ENCODE measurements at places on chromosomes 5 and 9. TPM values are rescaled to one million over a fixed set of nuclear protein-coding genes. Genes with fewer than 3 reads are reported as not detected.

- DNase-seq, result no peak
Observed at GRCh38 chr5:122121479-122122465, 7.6 kb upstream of the ZNF474 start.

- DNase-seq, result peak; percentile 25
Observed at GRCh38 chr5:171782332-171782966, 3.2 kb upstream of the SMIM23 start.

DNA sequence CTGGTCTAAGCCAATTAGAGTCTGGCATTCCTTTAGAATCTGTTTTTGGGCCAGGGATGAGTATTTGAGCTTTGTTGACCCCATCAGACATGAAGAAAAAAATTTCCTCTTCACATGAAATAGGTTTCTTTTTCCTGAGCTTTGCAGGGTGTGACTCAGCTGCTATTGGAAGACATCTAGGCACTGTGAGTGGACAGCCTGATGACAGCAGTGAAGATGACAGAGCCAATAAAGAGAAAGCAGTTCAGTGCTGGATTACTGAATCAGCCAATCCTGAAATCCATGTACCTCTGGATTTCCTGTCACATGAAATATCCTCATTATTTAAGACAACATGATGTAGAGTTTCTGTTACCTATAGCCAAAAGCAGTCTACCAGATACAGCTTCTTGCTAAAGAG, 51.3 kb upstream of the GRIA1 start:
- no peak for DNase-seq

DNA sequence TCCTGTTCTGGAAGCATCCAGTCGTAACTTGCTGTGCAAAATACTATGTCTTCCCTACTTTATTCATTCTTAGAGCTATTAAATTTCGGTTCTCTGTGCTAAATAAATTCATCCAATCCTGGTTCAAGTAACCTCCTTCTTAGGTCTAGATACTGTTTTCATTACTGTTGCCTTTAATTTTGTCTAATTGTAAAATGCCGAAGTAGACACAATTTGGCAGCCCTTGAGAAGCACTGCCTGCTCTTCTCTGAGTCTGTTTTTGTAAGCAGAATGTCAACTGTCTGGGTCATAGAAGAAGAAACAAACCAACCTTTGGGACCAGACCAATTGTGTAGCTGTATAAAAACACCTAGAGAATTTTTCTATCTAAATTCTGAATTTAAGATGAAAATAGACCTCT, 249.3 kb downstream of the PJA2 start:
- DNase-seq, result no peak

- DNase-seq, result peak; percentile 68
Observed at GRCh38 chr5:34608859-34609648, 47.1 kb upstream of the RAI14 start.

- no peak for DNase-seq
Observed at GRCh38 chr9:120920806-120921178, 5.8 kb downstream of the TRAF1 start.

Gene ANXA1
- 901 TPM for polyA plus RNA-seq

Gene LCN1
- not detected for polyA plus RNA-seq

DNA sequence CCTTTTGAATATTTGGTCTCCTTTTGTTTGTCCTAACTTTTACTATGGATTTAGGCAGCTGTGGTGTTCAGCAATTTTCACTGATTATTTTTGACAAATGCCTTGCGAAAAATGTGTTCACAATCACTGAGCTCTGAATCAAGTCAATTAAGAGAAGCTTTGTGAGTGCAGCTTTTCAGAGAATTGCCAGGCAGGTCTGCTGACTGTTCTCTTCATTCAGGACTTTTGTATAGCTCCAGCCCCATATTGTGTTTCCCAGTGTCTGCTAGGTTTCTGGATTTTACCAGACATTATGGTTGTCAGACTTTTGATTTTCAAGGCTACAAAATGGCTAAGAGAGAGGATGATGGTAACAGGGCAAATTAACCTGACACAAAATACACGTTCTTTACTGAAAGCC, 1055.9 kb downstream of the CDH18 start:
- no peak for DNase-seq

GRCh38 chr5:59972043-59972442, 78.5 kb upstream of the PDE4D start:
- DNase-seq, result no peak

DNA sequence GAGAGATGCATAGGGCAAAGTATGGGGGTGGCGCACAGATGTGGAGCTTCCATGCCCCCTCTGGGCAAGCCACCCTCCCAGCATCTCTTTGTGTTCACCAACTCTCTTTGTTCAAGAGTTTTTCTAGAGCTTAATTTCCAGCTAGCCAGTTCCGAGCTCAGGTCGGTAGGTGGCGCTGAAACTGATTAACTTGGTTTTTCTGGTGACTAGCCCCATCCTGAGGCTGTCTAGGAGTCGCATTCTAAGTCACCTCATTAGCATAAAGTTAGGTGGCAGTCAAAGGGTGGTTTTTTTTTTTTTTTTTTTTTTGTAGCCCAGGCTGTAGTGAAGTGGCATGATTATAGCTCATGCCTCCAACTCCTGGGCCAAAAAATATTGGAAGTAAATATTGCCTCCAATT, 476.4 kb downstream of the KDM4C start:
- DNase-seq, result no peak

DNA sequence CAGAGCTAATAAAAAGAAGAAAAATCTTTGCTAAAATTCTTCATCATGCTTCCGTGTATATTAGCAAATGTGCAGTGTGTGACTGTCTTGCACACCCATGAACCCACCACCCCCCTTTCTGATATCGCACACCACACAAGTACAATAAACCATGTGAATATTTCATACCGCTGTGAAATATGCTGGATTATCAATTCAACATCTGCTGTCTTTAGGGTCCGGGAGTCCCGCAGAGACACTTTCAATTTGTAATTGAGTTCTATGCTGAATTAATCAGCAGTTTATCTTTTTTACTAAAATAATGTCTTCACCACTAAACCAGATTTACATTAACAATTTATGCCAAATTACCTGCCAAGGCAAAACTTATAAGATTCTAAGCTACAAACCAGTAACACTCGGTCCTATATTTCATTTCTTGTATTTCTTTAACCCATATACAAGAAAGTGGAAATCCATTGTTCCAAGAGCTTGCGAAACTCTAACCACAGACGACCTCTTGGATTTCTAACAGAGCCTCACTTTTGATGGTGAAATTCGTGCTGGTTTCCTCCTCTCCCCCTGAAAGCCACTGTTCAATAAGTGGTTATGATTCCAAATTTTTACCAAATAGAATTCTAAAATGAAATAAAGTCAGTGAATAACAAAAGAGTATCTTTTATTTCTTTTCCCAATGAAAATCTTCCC, 44.2 kb downstream of the PSMB7 start:
- DNase-seq, result no peak

Gene IGFBPL1
- polyA plus RNA-seq, result 1.0 TPM

DNA sequence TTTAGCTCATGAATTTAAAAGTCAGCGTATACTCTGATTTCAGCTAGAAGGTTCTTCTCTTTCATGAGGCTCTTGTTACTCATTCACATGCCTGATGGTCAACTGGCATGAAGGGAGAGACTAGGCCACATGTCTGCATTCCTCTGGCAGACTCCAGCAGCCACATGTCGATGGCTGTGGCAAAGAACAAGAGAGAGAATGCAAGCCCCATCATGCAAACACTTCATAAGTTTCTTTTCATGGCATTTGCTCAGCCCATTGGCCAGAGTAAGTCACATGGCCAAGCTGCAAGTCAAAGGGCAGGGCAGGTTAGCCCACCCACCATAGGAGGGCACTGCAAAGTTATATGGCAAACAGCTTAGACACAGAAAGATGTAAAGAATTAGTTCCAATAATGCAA, 5.4 kb downstream of the KCNV2 start:
- peak; percentile 25 for DNase-seq

GRCh38 chr5:35833224-35833623, 23.5 kb upstream of the IL7R start:
- DNase-seq, result no peak

Gene SLC45A2
- not detected for polyA plus RNA-seq

GRCh38 chr5:6775571-6775970, 62.3 kb downstream of the TENT4A start:
- no peak for DNase-seq

DNA sequence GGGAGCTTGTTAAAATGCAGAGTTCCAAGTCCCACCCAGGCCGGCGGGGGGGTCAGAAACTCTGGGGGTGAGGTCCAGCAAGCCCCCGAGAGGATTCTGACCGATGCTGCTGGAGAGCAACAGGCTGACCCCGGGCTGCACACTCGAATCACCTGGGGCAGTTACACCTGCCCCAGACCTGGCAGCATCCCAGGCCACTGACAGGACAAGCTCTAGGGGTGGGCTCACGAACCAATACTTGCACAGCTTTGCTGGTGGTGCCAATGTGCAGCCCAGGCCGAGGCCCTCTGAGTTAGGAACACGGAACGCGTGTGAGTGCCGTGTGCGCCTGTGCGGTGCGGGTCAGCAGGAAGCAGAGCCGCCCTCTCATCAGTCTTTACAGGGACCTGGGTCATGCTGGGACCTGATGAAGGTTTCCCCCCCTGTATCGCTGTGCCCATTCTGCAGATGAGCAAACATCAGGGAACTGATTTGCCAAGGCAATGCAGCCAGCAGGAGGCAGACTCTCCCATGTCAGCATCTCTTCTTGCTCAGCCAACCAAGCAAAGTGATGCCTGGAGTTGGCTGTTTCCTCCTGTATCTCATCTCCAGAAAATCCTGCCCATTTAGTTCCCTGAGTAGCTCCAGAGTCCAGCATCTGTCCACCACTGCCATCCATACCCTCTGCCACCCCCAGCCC, 16.3 kb downstream of the FAM163B start:
- no peak for DNase-seq

DNA sequence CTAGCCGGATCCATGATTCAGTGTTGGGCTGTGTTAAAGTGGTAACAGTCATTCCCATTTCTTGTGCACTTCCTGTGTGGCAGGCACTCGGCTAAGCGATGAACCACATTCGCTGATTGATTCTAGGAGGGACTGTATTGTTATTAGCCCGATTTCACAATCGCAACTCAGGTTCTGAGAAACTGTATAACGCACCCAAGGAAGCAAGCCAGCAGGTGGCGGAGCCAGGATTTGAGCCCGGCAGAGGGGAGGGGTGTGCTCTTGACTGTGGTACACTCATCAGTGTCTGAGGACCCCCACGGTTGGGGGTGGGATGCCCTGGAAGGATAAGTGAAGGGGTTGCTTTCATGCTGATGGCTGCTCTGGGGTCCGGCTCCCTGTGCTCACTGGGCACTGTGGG, 34.7 kb downstream of the LRSAM1 start:
- no peak for DNase-seq

- DNase-seq, result no peak
Observed at GRCh38 chr5:145345511-145346287, 489.4 kb downstream of the PRELID2 start.

- DNase-seq, result no peak
Observed at GRCh38 chr5:4857761-4858160, 282.4 kb upstream of the ADAMTS16 start.

- DNase-seq, result no peak
Observed at GRCh38 chr9:95940265-95940664, 64.8 kb downstream of the ERCC6L2 start.

Gene OR13C3
- polyA plus RNA-seq, result not detected

DNA sequence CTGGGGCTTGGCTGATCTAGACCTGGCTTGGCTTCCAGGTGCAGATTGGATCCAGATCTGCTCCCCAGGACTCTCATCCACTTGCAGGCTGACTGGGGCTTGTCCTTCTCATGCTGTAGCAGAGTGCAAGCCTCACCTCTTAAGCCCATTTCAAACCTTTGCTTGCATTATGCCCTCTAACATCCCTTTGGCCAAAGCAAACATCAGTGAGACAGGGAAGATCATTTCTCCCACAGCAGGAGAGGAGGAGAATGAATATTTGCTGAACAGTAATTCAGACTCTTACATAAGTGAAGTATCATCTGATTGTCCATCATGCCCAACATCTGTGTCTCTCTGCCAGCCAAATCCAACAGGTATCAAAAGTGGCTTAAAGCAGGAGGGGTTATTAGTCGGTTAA, 194.9 kb downstream of the C9orf152 start:
- no peak for DNase-seq

Gene ARSB
- 23.2 TPM for polyA plus RNA-seq

Gene SLC34A3
- polyA plus RNA-seq, result 0.64 TPM

DNA sequence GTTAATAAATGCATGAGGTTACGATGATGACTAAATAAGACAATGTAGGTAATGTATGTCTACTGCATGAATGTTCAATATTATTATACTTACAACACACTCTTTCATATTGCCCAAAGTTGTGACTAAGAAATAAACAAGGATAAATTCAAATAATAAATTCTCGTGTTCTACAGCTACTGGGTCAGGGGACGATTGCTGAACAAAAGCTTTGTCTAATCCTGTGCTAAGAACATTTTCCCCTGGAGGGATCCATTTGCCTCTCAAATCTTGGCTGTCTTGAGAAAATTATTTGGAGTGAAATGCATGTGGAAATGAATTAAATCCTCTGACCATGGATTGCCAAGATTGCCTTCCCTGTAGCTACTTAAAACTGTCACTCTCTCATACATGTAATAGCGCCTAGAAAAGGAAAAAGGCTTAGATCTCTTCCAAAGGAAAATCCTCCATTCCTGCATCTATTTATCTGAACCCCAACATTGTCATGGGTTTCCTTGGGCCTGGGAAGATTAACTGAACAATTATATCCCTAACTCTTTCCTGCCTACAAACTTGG, 893.8 kb upstream of the ACO1 start:
- DNase-seq, result no peak

GRCh38 chr9:34574571-34574970, 15.0 kb downstream of the CNTFR start:
- DNase-seq, result peak; percentile 66

DNA sequence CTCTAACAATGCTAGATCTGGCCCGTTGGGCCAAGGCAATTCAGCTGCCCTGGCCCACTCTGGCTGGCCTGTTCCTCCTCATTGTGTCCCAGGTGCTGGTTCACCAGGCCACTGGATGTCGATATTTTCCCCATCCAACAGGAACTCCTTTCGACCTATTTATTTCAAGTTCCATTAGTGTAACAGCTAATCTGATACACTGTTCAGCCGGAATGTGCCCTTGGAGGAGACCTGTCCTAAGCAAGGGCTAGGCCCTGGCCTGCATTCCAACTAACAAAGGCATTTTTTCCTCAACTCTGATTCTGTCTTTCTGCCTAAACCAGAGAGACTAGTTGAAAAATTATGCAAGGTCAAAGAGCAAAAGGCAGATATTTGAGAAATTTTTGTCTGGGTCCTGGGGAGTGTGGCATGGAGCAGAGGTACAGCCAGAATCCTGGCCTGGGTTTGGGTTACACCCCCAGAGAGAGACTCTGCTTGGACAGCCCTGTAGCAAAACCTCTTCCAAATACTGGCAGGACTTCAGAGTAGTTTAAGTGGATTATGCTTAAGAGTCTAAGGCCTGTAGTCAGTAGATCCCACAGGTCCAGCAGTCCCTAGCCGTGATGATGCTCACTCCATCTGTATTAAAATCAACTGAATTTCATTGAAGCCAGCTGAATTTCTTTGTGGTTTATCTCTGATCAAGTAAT, 36.1 kb downstream of the MARCHF11 start:
- no peak for DNase-seq

GRCh38 chr9:109391176-109391575, 70.3 kb upstream of the EPB41L4B start:
- DNase-seq, result no peak

Gene CAMK2A
- polyA plus RNA-seq, result 59.8 TPM

Measured in muscle of arm (tissue), 14 donors.